ENCODE measurements at places on chromosomes 2 and 18.
A peak's percentile ranks its signal among the peaks of the same experiment; 100 is the strongest.

- DNase-seq = no peak
These were observed 935.3 kb upstream of the KLHL29 start for GRCh38 chr2:22449696-22450095.

GRCh38 chr2:237201461-237202287, 116.0 kb downstream of the COPS8 start:
- no peak for DNase-seq

DNA sequence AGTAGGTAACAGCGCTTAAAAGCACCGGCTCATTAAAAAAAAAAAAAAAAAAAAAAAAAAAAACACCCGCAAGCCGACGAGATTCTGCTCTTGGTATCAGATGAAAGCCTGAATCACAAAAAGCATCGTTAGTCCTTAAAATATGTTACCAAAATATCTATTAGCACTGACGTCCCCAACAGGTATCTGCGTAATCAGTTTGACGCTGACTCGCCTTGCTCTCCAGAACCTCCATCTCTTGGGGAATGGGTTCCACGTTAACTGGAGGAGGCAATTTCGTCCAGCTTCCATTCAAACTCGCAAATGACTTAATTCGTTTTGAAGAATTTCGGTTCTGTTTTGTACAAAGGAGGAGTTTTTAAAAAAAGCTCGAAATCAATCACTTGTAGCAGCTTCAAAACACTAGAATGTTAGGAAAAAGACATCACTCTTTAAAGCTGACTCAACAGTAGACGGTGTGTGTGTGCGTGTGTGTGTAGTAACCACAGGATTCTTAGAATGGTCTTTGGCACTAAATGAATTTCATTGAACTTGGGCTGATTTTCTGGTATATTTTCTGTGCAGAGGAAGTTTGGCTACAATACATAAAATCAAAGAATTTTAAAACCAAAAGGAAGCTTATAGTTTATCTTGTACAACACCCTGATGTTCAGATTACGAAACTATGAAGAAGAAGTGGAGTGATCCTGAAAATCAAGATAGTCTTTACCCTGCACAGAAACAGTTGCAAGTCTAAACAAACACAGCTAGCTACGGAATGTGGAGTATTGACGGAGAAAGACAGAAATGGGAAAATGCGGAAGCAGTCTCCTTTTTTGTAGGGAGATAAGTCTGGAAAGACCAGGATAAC, 1.1 kb upstream of the PGAP1 start:
- DNase-seq = peak; percentile 71

DNA sequence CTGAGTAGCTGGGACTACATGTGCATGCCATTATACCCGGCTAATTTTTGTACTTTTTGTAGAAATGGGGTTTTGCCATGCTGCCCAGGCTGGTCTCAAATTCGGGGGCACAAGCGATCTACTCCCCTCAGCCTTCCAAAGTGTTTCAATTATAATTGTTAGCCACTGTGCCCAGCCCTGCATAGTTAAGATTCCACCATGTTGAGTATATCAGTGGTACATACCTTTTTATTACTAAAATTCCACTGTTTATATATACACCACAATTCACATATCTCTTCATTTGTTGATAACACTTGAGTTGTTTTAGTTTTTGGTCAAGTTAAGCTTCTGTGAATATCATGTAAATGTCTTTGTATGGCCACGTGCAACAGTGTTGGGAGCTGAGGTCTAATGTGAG, 12.8 kb upstream of the FMNL2 start:
- no peak for DNase-seq

DNA sequence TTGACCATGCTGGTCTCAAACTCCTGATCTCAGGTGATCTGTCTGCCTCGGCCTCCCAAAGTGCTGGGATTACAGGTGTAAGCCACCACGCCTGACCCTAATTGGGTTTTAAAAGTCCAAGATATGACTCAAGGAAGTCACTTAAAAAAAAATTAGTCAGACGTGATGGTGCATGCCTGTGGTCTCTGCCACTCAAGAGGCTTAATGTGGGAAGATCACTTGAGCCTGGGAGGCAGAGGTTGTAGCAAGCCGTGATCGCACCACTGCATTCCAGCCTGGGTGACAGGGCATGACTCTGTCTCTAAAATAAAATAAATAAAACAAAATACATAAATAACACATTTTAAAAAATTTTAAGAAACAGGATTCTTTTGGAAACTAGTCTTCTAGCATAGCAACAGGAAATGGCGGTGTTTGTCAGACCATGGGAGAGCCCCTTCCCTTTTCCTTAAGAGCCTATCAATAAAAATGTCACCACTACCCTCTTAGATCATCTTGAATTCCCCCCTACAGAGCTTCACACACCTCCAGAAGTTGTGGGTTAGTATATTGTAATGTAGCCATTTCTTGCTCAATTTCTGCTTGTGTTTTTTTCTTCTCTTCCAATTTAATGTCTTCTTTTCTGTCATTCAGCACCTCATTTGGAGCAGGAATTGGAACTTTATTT, 20.1 kb downstream of the SFT2D3 start:
- DNase-seq = no peak

GRCh38 chr2:163341426-163341825, 394.4 kb downstream of the FIGN start:
- DNase-seq = no peak

DNA sequence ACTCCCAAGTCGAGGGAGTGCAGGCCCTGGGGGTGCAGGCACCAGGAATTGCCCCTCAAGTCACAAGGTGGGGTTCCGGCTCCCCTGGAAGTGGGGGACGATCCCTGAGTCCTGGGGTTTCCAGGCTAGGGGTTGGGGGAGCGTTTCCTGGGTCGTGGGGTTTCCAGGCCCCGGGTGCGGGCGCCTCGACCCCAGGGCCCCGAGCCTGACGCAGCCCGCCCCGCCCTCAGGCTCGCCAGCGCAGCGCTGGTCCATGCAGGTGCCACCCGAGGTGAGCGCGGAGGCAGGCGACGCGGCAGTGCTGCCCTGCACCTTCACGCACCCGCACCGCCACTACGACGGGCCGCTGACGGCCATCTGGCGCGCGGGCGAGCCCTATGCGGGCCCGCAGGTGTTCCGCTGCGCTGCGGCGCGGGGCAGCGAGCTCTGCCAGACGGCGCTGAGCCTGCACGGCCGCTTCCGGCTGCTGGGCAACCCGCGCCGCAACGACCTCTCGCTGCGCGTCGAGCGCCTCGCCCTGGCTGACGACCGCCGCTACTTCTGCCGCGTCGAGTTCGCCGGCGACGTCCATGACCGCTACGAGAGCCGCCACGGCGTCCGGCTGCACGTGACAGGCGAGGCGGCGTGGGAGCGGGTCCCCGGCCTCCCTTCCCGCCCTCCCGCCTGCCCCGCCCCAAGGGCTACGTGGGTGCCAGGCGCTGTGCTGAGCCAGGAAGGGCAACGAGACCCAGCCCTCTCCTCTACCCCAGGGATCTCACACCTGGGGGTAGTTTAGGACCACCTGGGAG, 12.0 kb downstream of the SIGLEC15 start:
- no peak for DNase-seq

GRCh38 chr2:158497486-158497885, 40.7 kb downstream of the PKP4 start:
- DNase-seq = no peak

DNA sequence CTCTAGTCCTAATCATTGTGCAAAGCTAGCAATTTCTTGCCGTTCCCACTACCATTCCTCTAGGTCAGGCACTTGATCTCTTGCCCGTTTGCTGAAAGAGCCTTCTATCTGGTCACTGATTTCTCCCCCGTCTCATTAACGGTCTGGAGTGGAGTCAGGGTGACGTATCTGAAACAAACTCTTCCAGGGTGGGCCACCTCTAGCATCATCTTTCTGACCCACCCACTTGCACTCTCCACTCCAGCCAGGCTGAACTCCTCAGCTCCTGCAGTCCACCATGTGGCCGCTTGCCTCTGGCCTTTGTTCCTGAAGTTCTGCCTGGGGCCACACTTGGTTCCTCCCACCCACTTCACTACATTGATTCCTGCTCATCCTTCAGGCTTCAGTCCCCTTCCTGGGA, 13.3 kb downstream of the BCL2 start:
- DNase-seq = no peak

DNA sequence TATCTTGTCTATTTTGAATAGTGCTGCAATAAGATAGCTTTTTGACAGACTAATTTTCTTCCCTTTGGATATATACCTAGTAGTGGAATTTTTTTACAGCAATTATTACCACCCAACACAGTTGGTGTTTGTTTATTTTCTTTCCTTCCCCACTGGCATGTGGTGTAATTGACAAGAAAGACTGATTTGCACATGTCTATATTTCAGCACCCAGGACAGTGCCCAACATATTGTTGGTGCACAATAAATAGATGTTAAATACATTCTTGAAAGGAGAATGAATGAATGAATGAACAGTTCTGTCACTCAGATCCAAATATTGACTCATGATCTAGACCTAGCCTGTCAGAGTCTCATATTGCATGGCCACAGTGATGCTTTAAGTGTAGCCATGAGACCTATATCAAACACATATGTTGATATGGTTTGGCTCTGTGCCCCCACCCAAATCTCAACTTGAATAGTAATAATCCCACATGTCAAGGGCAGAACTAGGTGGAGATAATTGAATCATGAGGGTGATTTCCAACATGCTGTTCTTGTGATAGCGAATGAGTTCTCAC, 538.2 kb downstream of the NYAP2 start:
- no peak for DNase-seq

DNA sequence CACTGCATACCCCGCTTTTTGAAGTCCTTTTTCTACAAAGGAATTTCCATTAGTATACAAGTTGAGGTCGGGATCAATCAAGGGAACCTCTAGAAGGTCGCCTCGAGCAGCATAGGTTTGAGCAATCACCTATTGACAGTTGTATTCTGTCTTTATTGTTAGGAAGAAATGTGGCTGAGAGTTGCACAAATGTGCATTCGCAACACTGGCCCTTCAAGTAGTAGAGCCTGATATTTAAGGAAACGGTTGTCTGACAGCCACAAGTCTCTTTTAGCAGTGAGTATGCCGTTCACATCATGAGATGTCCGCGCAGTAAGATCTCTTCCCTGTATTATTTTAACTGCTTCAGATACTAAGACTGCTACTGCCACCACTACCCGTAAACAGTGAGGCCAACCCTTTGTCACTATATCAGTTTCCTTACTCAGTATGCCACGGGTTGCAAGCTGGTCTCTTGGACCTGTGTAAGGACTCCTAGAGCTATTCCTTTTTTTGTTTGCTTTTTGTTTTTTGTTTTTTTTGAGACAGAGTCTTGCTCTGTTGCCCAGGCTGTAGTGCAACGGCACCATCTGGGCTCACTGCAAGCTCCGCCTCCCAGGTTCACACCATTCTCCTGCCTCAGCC, 10.0 kb upstream of the STARD7 start:
- no peak for DNase-seq

DNA sequence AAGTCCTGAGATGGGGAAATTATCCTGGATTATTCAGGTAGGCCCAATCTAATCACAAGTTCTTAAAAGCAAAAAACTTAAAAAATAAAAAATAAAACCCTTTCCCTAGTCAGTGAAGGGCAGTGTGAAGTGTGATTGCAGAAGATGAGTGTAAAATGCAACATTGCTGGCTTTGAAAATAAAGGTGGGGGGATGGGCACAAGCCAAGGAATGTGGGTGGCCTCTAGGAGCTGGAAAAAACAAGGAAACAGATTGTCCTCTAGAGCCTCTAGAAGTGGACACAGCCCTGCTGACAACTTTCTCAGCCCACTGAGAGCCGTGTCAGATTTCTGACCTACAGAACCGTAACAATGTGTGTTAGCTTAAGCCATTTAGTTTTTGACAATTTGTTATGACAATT, 184.3 kb upstream of the HNRNPA3 start:
- DNase-seq = no peak

- no peak for DNase-seq
These were observed 86.5 kb downstream of the LIPG start for GRCh38 chr18:49648326-49648725.

DNA sequence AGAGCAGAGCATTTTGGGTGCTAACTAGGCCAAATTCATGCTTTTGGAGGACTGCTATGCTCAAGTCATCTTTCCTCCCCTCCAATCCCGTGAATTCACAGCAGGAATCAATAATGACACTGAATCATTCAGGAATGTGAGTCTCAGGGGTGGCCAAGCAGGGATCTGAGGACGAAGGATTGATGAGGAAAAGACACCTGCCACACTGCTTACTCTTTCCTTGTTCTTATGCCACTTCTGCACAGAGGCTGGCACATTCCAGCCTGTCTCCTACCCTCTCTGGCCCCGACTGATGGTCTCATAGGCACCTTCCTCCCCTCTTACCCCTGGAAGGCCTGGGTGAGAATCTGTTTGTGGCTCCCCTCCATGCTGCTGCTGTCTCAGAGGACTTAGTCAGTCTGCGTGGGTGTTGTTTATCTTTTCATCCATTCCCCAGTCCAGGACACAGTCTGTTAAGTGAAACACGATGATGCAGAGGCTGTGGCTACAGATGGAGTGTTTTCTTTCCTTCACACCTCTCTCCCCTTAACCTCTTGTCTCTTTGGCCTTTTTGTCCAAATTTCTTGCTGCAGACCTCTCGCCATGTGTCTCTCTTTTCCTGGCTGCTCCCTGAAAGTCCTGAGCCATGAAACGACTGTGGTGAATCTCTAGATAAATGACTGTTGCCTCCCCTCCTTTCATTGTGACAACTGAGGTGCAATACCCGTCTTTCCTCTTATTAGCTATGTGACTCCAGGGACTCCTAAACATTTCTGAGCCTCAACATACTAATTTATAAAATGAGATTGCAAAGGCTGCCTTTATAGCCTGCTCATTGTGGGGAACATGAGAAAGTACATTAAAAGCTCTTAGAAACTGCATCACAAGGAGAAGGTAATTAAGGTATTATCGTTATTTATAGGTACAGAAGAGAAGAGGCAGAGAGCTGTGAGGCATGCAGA, 86.9 kb downstream of the RDH14 start:
- DNase-seq = no peak

- no peak for DNase-seq
These were observed 192.7 kb upstream of the ITGA4 start for GRCh38 chr2:181264441-181264840.

GRCh38 chr2:30862054-30862651, 54.9 kb upstream of the CAPN13 start:
- DNase-seq = no peak

- no peak for DNase-seq
These were observed 123.9 kb upstream of the SULT1C3 start for GRCh38 chr2:108115868-108116267.

GRCh38 chr2:224085246-224085645, 46.2 kb upstream of the SERPINE2 start:
- DNase-seq = no peak

- DNase-seq = peak; percentile 57
These were observed at the start of gene KCNS3 for GRCh38 chr2:17878281-17879136. TSS of gene KCNS3 (plus strand) at chr2:17878667. CDS start at chr2:17931009, 52,342 bp downstream.

- DNase-seq = peak; percentile 57
These were observed 266.5 kb downstream of the TCF4 start for GRCh38 chr18:55321265-55322177.

DNA sequence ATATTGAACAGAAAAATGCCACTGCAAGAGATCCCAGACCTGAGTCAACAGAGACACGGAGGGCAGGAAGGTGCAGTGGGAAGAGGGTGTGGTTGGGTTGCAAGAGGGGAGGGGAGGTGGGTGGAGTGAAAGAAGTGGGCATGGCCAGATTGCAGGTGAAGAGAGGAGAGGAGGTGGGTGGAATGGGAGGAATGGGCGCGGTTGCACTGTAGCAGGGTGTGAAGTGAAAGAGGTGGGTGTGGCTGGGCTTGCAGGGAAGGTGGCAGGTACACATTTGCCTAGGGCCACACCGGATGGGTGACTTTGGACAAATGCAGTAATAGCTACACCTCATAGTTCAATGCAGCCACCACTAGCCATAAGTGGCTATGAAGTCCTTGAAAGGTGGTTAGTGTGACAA, 71.1 kb downstream of the DOCK10 start:
- no peak for DNase-seq
